ENCODE measurements at places on chromosomes 2 and 18.
A peak's percentile ranks its signal among the peaks of the same experiment; 100 is the strongest.

- DNase-seq: no peak
Observed at GRCh38 chr2:22795287-22795866, 589.6 kb upstream of the KLHL29 start.

- no peak for DNase-seq
Observed at GRCh38 chr2:27638037-27638637, 9.3 kb downstream of the GPN1 start.

DNA sequence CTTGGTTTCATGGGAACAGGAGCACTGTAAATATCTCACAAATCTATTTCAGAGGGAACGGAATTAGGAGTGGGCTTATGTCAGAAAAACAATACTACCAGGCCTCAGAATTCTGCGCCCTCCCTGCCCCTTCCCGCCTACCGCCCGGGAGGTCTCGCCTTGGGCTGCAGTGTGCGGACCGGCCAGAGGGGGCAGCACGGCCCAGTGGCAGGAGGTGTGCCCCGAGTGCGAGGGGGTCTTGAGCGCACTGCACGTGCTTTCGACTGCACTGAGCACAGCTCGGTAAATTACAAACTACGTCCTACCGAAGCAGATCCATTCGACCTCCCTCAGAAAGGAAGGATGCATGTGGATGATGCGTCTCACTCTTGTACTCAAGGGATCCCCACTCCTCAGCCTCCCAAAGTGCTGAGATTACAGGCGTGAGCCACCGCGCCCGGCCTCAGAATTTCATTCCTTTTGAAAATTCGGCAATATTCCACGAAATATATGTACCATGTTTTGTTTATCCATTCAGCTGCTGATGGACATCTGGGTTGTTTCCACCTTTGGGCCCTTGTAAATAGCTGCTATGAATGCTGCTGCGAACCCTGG lies 297.0 kb downstream of the BCL2 start:
- no peak for DNase-seq

DNA sequence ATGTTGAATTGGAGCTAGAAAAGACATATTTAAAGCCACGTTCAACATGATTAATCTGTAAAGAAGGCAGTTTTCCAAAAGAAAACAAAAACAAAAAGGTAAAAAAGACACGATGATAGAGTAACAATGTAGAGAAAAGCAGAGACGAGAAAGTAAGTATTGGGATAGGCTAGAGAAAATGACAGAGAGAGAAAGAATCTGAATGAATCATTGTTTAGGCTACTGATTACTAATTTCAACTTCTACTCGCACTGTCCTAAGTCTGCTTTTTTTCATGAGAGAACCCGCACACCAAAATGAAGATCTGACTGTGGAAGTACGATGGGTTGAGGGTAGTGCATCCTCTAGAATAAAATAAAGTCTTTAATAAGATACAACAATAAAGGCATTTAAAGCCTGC lies 1599.2 kb upstream of the TMEFF2 start:
- no peak for DNase-seq

- peak; percentile 87 for DNase-seq
Observed at GRCh38 chr2:127086990-127087790, 19.8 kb downstream of the BIN1 start.

DNA sequence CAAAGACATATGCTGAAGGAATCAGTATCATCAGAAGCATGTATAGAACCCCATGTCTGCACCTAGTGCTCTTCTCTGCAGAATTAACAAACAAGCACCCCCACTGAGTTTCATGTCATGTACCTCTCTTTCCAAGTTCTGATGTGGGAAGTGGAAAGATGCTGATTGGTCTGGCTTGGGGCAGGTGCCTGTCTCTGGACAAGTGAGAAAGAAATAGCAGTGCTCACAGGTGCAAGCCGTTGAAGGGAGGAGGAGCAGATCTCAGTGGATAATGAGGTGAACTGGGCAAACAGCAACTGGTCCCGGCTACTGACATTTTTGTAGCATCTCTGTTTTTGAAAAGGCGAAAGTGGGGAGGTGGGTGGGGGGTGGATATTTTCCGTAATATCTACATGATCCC lies 17.5 kb upstream of the ACVR1 start:
- no peak for DNase-seq

DNA sequence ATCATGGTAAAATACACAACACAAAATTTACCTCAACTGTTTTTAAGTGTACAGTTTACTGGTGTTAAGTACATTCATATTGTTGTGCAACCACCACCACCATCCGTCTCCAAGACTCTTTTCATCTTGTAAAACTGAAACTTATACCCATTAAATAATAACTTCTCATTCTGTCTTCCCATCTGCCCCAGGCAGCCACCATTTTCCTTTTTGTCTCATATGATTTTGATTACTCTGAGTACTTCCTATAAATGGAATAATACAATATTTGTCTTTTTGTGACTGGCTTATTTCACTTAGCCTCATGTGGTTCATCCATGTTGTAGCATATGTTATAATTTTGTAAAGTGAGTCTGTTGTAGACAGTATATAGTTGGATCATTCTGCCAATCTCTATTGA lies 82.7 kb downstream of the ALMS1 start:
- no peak for DNase-seq

DNA sequence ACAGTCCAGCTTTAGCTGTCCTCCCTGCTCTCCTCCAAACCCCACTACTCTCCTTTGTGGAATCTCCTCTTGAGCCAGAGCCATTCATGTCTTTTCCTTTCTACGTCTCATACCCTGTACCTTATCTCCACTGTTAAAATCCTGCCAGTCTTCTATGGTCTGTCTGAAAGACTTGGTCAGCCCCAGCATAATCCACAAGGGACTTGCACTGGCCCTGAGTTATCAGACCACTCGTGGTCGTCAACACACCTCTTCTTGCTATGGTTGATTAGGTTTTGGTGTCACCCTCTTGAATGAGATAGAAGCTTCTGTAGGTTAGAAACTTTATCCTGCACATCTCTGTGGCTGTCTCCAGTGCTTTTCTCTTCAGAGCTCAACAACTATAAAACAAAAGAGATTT lies 56.8 kb downstream of the MYO1B start:
- DNase-seq: no peak

GRCh38 chr2:107811411-107811810 lies 15.3 kb upstream of the RGPD4 start:
- DNase-seq: no peak

DNA sequence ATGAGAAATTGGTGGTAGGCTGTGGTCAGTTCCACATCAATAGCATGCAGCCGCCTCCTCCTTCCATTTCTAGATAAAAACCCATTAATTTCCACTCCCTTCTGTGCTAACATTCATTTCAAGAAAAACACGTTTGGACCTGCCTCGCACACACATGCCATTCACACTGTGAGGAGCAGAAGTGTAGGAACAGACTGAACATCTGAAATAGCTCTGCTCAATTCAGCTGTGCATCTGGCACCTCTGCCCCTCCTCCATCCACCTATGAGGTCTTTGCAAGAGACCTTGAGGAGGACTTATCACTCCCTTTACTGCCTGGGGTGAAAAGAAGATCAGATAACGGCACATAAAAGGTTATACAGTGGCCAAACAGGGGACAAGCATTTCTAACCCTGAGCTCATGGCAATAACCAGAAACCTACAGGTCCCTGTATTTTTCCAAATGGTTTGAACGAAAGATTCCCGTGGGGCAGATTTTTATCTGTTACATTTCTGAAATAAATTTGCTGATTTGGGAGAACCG lies 30.8 kb upstream of the LRP2 start:
- no peak for DNase-seq

DNA sequence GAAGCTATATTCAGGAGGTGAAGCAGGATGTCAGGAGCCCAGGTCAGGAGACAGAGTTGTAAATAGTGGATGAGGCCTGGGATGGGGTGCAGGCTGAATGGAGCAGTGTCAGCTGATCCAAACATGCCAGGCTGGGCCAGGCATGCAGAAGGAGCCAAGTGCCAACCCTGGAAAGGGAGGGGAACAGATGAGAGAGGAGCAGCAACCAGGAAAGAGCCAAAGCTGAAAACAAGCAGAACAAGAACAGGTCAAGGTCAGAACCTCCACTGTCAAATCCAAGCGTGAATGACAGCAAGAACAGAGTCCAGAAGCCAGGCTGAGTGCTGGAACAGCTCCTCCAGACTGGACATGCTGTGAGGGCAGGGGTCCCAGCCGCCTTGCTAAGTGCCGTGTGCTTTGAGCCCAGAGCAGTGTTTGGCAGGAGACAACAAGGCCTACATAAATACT lies 49.2 kb upstream of the PPP1CB start:
- no peak for DNase-seq

DNA sequence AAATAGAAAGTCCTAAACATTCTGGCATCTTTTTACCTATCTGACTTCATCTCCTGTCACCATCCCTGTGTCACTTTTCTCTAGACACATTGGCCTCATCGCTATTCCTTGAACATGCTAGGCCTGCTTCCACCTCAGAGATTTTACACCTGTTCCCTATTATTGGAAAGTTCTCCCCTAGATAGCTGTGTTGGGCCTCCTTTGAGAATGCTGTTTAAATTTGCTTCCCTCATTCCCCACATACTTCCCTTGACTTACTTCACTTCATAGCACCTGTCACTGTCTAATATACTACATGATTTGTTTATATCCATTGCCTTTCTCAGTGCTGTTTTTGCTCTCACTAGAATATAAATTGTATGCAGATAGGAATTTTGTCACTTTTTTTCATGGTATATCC lies 317.0 kb upstream of the GCFC2 start:
- DNase-seq: no peak

DNA sequence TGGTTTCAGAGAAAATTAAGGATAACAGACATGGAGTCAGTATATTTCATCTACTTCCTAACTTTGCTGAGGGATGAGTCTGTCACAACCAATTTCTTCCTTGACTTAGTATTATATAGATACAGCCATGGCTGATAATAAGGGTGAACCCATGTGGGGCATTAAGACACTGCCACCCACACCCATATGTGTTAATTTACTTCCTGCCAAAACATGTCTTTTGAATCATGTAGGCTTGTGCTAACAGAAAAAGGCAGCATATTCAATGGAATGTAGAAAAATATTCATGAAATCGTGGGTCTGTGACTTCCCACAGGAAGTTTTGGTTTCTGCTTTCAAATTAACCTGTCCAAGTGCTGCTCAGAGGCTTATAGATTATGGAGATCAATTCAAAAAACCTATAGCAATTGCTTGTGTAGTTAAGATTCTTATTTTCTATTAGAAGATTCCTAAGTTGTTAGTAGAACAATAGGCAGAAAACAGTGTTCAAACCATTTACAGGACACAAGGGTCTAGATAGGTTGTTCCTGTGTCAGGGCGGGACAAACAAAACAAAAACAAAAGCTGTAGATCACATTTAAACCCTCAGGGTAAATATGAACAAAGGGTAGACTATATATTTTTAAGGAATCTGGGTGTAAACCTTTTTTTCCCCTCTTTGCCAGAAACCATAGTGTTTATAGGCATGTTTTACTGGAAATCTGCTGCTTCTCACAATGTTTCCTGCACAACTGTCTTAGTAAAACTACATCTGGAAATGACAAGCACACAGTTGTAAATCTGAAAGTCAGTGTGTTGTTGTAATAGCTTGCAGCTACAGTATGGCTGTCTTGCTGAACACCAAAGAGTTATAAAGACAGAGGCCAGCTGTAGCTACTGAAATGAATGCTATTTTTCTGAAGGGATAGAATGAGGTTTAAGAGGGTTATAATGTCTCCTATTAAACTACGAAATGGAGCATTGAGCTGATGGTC lies 691.2 kb downstream of the EPHA4 start:
- no peak for DNase-seq

DNA sequence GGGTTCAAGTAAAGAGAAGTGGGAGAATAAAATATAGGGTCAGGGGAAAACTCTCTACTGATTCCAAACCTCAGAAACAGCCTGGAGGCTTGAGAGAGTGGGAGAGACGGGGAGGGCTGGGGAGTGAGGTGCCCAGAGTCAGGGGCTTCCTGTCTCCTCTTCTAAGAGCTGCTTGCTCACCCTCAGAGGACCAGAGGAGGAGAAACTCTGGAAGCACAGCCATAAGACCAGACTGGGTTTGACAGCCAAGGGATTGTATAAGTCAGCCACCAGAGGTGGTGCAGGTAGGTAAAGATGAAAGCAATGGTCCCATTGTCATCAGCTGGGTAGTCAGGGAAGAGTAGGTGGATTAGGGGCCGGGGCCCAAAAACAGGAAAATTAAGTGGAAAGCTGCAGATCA lies 259.4 kb downstream of the TNS1 start:
- no peak for DNase-seq

- DNase-seq: no peak
Observed at GRCh38 chr2:64982311-64982857, 6.8 kb upstream of the SLC1A4 start.

DNA sequence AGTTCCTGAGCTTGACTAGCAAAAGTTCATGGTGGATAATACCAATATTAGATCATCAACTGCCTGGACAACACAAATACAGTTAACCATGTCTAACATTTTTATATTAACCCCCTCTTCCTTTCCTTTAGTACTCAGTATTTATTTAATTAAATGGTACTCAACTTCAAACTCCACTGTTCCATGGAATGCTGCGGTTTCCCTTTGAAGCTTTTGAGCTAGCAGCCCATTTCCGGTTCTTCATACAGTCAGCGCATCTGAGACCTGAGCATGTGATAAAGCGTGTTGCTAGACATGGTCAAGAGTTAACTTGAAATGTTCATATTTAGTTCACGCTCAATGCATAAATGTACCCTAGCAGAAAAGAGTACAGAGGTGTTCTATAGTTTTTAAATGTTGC lies 278.4 kb downstream of the ALPK2 start:
- no peak for DNase-seq

DNA sequence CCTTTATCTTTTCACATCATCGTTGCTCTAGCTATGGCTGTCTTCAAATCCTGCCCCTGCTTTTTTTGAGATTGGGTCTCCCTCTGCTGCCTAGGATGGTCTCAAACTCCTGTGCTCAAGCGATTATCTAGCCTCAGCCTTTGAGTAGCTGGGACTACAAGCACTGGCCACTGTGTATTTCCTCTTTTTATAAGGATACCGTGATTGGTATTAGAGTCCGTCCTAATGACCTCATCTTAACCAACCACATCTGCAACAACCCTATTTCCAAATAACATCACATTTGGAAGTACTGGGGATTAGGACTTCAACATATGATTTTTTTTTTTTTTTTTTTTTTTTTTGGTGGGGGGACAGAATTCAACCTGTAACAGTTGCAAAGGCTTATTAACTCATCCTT lies 9.1 kb downstream of the RESP18 start:
- no peak for DNase-seq

GRCh38 chr2:39141334-39142271 lies 20.8 kb upstream of the SOS1 start:
- DNase-seq: peak; percentile 63

DNA sequence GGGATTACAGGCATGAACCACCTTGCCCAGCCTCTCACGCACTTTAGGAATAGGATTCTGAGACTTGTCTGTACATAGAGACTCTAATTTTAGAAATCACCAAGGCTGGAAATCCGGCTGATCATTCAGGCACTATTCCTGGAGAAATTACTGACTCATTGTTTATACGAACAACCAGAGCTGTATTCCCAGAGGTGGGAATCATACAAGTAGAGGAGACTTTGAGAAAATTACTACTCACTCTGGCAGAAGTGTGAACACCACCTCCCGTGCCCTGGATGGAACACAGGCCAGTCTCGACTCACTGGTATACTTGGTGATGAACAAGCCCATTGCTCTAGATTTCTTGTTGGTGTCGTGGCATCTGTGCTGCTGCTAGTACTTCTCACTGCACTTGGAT lies 5.8 kb upstream of the ADNP2 start:
- DNase-seq: no peak

GRCh38 chr2:240644171-240644651 lies 18.9 kb downstream of the GPR35 start:
- DNase-seq: no peak

GRCh38 chr2:184336688-184337087 lies 261.6 kb upstream of the ZNF804A start:
- DNase-seq: no peak

- no peak for DNase-seq
Observed at GRCh38 chr2:14558335-14558919, 74.1 kb upstream of the LRATD1 start.
